ENCODE measurements at places on chromosomes 4 and X.

- DNase-seq, result peak; percentile 57
These were observed 2.1 kb downstream of the ELOVL6 start for GRCh38 chr4:110196206-110196870.

DNA sequence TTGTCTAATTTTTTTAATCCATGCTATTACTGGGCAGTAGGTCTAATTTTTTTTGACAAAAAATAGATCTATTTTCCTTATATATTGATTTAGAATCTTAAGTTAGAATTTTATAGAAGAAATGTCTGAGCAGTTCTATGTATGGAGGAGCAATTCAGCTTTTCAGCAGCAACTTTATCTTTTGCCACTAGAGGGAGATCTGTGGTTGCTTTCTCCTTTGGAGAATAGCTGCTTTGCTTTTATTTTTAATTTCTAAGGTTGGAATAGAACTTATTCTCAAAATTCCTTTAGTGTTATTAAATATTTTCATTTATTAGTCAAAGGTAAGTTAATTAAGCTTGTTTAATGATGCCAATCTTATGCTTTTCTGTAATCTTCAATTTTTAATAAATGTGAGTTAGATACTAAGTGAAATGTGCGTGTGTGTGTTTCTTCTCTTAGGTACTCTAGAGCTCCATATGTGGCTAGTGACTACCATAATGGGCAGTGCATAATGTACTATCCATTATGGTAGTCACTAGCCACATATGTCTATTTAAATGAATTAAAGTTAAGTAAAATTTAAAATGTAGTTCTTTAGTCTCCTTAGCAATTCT lies 29.3 kb downstream of the FAM199X start:
- DNase-seq, result no peak

DNA sequence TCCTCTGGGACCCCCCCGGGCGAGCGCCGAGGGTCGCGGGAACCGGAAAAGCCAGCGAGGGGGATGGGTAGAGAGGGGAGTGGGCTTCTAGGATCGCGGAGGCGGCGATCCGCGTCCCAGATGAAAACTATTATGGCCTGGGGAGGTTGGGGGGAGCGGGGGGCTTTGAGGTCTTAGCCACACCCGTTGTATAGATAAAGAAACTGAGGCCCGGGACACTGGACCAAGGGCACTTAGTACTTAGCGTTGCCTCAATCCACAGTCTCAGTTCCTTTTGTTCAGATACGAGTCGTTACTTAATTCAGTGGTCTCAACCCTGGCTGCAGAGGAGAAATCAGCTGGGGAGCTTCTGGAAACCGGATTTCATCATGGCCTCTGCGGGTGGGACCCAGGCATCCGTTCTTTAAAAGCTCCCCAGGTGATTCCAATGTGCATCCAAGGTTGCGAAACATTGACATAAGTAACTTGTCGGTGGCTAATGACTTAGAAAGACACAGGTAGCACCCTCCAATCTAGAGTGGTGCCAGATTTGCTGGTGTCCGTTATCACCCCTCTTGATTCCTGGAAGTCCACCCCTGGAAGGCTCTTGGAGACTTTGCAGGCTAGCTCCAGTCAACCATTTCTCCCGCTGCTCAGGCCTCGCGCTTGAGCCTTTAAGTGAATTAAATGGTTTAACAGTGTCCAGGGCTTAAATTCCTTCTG lies 90.7 kb downstream of the GEMIN8 start:
- DNase-seq, result no peak

- DNase-seq, result no peak
These were observed 8.8 kb downstream of the TAPT1 start for GRCh38 chr4:16217300-16218051.

DNA sequence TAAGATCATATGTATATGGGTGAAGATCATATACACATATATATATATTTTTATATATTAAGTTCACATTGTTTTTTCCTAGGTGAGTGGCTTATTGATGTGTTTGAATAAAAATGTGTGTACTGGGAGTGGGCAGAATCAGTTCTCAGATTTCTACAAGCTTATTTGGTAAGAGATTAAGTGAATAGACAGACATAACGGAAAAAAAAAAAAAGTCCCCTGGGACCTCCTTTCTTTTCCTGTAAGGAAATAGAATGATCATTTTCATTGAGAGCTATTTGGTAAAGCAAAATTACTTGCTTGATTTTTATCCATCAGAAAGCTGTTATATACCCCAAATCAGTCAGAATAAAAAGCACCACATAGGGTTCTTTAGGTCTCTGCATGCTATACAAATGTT lies 597.7 kb downstream of the PCDH18 start:
- no peak for DNase-seq
